GM12891 (cell line): ENCODE measurements at places on chromosomes 3 and 15.

GRCh38 chr3:183378951-183379350, 49.5 kb downstream of the MCF2L2 start:
- no peak for DNase-seq

DNA sequence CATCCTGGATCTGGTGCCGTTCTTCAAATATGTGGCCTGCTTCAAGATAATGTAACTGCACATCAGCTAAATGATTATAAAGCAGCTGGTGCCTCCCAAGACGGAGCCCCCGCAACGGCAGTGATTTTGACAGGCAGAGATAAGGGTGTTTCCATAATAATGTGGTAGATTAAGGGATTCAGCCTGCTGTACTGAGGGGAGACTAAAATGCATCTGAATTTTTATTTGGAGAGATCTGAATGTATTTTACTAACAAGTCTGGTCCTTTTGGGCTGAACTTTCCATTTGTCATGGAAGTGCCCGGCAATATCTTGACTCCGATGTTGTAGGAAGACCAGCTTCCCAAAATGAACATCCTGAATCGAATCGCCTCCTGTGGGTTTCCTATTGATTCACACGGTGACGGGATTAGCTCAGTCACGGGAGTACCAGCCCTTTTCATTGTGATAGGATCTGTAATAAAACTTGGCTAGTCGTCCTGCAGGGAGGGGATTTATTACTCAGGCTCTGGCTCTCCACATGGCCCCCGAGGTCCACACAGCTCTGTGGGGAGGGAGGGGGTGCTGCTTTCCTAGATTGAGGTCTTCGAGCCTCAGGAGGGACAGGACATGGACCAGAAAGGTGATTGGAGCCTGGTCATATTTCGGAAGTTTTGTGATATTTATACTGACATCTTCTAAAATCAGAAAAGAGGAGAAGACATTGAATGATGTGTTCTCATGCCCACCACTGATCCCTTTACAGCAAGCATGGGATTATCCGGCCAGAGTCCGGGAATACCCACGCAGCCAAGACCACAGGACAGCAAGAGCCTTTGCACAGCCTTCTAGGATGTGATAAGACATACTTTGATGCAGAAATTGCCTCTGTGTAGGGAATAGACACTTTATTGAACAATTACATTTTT, 2.5 kb upstream of the PCSK6 start:
- DNase-seq = no peak

GRCh38 chr15:77004189-77004588, 9.3 kb downstream of the PSTPIP1 start:
- DNase-seq = no peak

DNA sequence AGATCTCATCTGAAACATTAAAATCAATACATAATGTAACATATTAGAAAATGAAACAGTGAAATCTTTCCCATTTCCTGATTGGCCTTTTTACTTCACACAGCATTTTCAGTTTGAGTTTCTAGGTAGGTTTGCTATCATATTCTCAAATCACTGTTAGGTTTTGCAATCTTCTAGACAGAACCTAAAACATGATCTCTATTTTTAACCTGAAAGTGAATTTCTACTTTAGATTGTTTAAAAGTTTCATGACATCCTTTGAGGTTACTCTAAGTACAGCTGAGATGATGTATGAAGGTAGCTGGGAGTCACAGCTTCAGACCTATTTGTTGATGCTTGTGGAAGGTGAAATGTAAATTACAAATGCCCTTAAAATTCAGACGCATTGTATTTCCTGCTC, 118.4 kb upstream of the GPR149 start:
- no peak for DNase-seq

DNA sequence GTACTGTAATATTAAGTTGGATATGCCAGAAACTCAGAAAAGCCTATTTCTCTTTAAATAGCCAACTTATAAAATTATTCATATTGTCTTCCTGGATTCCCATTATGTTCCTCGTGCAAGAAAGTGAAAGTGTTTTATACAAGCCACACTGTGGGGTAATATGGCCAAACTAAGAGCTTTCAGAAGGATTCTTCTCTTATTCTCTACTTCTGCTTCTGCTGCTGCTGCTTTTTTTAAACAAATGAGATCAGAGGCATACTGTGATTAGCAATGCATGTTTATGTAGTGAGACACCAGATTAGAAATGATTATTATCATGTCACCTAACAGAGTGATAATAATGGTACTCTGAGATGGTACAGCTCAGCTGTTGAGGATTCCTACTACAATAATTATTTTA, 1026.5 kb upstream of the CFAP20DC start:
- no peak for DNase-seq

- DNase-seq = no peak
Observed at GRCh38 chr3:102112704-102113230, 263.5 kb downstream of the NFKBIZ start.

DNA sequence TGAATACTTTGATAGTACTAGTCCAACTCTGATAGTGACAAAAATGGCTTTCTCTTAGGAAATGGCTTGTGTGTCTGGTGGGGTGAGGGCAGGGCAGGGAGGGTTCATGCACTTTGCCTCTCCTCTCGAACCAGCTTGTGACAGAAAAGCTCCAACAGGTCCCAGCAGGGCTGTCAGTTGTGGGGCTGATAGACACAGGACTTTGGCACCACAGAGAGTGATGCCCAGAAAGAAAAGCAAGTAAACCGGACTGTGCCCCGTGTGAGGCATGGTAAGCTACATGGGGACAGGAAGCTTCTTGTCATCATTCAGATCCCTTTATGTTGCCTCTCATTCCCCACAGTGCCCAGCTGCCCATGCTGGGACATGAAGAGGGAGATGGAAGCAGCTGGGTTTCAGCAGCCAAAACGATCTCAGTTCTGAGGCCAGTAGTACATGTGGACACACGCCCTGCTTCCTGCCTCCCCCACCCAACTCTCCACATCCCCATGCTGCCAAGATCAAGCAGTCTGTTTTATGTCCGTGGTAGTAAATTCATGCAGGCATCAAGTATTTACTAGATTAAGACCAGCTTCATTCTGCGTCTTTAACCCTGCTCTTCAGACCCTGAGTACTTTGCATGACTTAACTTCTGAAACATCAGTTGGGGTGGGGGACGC, 29.7 kb upstream of the LIPC start:
- DNase-seq = no peak

DNA sequence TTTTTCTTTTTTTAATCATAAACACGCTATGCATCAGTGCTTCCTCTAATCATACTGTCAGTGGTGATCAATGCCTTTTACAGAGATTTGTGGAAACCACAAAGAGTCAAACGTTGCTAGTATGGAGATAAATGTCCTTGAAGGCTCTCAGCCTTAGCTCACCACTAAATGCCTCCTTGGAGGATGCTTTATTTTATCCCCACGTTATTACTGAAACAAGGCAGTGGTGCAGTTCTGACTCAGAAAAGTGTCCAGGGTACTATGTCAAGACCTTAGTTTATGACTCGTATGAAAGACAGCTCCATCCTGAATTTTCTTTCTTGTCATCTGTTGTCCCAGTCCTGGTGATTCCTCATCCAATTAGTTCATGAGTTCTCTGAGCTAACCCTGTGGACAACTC, 1146.7 kb downstream of the IGSF11 start:
- no peak for DNase-seq

- DNase-seq = no peak
Observed at GRCh38 chr15:100129677-100130076, 212.1 kb downstream of the ADAMTS17 start.
